ENCODE measurements at places on chromosomes 11 and 22.

DNA sequence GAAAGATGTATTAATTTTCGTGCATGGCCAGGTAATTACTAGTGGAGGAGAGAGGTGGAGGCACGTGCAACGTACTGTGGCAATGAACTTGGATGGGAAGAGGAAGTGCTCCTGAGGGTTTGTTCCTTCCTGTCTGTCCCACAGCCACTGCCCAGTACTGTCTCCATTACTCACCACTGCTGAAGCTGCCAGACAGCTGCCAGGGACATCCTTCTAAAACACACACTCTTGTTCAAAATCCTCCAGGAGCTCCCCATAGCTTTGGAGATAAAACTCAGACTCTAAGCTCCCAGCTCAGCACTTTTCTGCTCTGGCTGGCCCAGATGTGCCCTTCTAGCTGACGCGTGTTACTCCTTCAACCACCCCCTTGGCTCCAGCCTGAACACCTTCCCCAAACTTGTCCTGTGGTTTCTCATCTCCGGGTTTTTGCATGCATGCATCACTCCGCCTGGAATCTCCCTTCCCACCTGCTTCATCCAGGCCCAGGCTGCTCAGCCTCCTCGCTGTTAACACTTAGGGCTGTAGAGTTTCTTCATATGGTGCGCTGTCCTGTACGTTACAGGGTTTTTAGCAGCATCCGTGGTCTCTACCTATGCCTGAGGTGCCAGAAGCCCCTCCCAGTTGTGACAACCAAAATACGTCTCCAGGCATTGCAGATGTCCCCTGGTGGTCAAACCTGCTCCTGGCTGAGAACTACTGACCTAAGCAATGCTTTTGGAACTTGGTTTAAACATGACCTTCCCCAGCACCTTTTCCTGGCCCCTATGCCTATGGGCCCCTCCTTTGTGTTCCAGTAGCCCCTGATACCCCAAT is 69.5 kb downstream of the C11orf91 start:
- no peak for DNase-seq

GRCh38 chr22:19879246-19879570 is 24.5 kb upstream of the GNB1L start:
- DNase-seq: no peak

DNA sequence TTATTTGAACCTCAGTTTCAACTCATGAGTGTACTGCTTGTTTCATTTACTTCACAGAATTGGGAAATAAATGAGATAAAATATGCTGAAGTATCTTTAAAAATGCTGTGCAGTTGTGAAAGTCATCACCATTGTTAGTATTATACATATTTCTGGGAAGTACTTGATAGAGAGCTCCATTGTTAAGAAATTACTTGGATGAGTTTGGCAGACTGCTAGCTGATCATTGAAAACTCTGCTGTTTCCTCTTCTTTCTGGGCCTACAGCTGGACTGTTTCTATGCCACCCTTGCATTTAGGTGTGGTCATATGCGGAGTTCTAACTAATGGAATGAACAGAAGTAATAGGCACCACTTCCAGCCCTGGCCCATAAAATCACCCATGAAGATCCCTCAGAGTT is 10.0 kb downstream of the SIK2 start:
- no peak for DNase-seq

DNA sequence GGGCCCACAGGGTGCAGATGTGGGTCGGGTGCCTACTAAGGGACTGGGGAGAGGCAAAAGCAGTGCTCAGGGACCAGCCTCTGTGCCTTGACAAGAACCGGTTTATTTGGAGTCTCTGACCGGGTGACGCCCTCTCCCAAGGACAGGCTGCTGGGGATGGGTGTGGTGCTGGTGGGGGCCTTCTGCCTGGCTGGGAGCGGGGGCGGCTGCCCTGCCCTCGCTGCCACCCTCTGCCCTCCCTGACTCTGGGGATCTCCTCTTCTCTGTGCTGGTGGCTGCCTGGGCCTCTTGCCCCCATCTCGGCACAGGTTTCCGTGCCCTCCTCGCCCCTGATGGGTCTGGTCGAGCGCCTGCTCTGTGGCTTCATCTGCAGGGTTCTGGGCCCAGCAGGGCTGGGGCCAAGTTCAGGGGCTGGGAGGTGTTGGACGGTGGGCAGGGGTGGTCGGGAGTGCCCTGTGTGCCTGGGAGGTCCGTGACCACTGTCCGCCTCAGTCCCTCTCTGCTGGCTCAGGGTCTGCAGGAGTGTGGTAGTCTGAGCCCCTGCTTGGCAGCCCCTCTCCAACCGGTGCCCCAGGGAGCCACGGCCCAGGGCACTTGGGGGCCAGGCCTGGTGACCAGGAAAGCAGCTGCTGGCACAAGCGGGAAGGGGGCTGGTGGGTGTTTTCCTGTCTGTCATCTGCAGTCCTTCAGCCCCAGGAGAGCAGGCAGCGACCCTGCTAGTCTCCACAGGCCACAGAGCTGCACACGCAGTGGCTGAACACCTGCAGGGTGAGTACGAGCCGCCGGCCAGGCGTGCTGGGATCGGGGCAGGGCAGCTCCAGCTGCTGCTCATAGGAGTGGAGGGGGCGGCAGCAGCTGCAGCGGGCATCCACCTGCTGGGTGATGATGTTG is 23.5 kb downstream of the MUC6 start:
- DNase-seq: no peak

DNA sequence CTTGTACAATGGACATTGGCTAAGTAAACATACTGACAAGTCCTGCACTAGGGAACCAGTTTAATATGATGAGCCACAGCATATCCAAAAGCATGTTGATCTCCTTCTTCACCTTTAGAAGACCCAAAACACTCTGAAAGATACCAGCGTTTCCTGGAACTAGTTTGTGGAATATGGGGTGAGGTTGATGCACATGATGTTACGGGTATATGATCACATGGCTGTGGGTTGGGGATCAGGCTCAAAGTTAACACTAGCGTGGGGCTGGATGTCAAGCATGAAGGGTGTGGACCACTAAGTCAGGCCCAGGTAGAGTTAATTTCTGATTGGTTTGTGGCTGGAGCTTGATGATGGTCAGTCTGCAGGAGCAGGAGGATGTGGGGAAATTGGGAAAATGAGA is 9.0 kb downstream of the IGLL5 start:
- DNase-seq: no peak

DNA sequence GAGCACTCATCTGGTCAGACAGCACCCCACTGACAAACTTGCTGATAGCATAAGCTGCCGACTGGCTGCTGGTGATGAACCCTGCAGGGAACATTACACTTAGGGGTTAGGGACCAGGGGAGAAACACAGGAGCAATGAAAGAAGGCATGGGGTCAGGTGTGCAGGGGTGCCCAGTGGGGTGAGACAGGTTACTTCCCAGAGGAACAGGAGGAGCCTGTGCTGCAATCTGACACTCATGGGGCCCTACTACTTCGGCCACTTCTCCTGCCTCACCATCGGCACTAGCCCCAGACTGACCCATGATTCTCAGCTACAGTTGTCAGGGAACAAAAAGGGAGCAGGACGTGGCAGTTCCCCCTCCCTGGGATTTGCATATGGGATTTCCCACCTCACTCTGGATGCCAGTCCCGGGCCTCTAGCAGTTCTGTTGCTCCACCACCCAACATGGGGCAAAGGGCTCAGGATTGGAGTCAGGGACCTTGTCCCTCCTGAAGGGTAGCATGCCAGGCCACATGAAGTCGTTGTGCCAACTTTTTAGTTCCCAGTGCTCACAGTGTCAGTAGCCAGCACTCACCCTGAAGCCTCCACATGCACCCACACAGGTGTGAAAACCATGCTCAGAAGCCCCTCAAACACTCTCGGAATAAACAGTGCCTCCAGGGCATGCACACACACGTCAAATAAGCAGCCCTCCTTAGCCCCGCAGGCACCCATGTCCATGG is 2.2 kb downstream of the SLC37A4 start:
- no peak for DNase-seq

DNA sequence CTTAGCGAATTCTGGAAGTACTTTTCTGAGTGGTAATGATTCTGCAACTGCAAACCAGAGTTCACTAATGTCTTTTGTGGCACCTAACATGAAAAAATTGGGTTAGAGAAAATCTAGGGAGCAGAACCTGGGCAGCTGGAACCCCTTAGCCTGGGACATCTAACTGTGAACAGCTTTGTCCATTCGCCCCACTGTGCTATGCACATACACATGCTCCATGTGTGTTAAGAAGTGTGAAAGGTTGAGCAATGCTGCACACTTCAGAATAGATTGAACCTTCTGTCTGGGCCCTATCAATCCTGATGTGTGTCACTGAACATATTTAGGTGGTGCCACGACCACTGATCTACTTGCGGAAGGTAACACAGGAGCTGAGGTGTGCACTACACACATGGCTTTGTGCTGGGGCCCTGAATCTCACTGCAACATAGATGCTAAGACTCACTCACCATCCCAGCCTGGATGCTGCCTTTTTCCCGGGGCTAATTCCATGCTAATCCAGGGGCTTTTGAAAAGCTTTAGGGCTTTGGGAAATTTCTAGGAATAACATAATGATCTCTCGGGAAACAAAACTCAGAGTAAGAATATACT is 976.2 kb downstream of the NTM start:
- DNase-seq: no peak

- DNase-seq: no peak
These were observed 1083.2 kb upstream of the CNTN5 start for GRCh38 chr11:97937501-97937900.

DNA sequence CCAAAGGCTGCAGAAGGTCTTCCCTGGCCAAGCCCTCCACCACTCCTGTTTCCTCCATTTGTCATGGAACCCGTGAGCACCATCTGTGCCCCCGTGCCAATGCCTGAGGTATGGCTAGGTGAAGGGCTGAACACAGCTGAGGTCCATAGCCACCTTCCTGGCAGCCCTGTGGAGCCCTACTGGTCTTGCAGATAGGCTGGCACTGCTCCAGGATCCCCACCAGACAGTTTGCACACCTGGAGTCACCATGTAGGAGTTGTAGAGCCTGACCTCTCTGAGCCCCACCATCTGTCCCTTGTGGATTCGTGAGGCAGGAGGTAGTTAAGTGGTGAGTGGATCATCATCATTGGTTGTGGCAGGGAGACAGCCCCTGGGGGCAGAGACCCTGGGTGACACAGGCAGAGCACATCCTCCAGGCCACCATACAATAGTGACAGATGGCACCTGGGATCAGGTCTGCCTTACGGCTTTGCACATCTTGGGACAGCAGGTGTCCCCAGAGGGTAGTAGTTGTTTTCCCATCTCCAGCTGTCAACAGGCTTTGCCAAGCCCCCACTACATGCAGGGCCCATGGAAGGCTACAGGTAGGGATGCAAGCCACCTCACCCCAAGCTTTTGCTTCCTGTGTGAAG is 52.5 kb upstream of the SUSD2 start:
- DNase-seq: no peak

DNA sequence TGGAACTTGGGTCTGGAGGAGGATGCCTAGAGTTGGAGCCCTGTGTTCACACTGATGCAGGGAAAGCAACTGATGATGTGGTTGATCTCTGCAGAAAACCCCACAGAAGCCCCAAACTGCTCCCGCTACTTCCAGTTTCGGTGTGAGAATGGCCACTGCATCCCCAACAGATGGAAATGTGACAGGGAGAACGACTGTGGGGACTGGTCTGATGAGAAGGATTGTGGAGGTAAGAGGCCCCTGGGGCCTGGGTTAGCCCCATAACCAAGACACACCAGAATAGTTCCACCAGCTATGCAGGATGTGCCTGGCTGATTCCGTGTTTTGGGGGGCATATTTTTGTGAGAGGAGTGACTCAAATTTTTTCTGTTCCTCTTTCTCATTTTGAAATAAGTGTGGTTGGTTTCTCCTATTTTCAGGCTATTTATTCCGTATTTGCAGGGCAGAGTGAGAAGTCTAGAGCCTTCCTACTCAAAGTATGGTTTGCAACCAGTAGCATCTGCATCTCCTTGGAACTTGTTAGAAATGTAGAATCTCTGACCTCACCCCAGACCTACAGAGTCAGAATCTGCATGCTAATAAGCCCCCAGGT is 137.3 kb upstream of the SORL1-AS1 start:
- DNase-seq: no peak
